Osteoblast (primary cell): ENCODE measurements at places on chromosomes 11 and 22. TPM values are rescaled to one million over a fixed set of nuclear protein-coding genes. Genes with fewer than 3 reads are reported as not detected.

GRCh38 chr11:104525416-104525815, 361.5 kb upstream of the PDGFD start:
- no peaks in the 10 kb centered on the region for H3K4me1 ChIP-seq
- no peak overlapping the region for H3K4me3 ChIP-seq
- no peak for DNase-seq
- H3K27me3 ChIP-seq: no peaks in the 10 kb centered on the region
- no peaks in the 10 kb centered on the region for H3K36me3 ChIP-seq
- H3K27ac ChIP-seq: no peak overlapping the region

Gene P2RY6
- 0.72 and 1.8 TPM in 2 replicates for total RNA-seq

GRCh38 chr11:16825101-16825500, 86.7 kb downstream of the C11orf58 start:
- H3K27ac ChIP-seq: no peak overlapping the region
- DNase-seq: no peak
- no peaks in the 10 kb centered on the region for H3K36me3 ChIP-seq
- no peaks in the 10 kb centered on the region for H3K27me3 ChIP-seq
- H3K4me3 ChIP-seq: no peak overlapping the region

Gene MYBPC3
- not detected in 2 replicates for total RNA-seq

DNA sequence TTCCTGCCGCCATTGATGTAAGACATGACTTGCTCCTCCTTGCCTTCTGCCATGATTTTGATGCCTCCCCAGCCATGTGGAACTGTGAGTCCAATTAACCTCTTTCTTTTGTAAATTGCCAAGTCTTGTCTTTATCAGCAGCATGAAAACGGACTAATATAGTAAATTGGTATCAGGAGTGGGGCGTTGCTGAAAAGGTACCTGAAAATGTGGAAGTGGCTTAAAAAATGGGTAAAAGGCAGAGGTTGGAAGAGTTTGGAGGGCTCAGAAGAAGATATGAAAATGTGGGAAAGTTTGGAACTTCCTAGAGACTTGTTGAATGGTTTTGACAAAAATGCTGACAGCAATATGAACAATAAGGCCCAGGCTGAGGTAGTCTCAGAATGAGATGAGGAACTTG, 89.7 kb downstream of the RSF1 start:
- no peak overlapping the region for H3K4me3 ChIP-seq
- H3K4me1 ChIP-seq: no peaks in the 10 kb centered on the region
- no peaks in the 10 kb centered on the region for H3K27me3 ChIP-seq
- H3K27ac ChIP-seq: no peak overlapping the region

Gene CATSPER1
- not detected in 2 replicates for total RNA-seq

GRCh38 chr11:86990515-86990914, 35.3 kb upstream of the FZD4 start:
- no peak overlapping the region for H3K4me3 ChIP-seq
- H3K27me3 ChIP-seq: no peaks in the 10 kb centered on the region
- H3K4me1 ChIP-seq: peaks cover 8% of the 10 kb centered on the region

Gene TPBGL
- total RNA-seq: not detected in 2 replicates

- peaks cover 4% of the 10 kb centered on the region for H3K4me1 ChIP-seq
- no peaks in the 10 kb centered on the region for H3K36me3 ChIP-seq
- DNase-seq: no peak
- H3K4me3 ChIP-seq: no peak overlapping the region
- H3K27me3 ChIP-seq: no peaks in the 10 kb centered on the region
- no peak overlapping the region for H3K27ac ChIP-seq
Observed at GRCh38 chr11:112364962-112365481, 104.4 kb upstream of the PLET1 start.
